ENCODE measurements at places on chromosomes 4 and X. TPM values are rescaled to one million over a fixed set of nuclear protein-coding genes. Genes with fewer than 3 reads are reported as not detected.

- DNase-seq = peak; percentile 85
Observed at GRCh38 chrX:48631376-48632090, 34.2 kb downstream of the WDR13 start.

DNA sequence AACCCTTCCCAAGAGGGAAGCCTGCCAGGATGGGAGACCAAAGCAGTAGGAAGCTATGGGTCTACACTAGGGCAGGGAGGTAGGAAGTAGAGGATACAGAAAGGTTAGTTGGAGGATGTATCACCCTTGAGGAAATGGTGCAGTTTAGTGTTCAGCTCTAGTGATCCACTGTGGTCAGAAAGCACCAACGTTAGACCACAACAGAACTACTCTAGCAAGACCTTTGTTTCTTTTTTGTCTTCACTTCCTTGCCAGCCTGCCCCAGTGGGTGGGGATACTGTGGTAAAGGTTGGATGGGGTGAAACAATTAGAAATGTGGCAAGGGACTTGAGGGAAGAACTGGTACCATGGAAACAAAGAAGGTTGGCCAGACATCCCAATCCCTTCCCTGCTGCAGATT is 83.3 kb downstream of the DDIT4L start:
- DNase-seq = peak; percentile 38

GRCh38 chrX:118183606-118184005 is 67.0 kb upstream of the KLHL13 start:
- no peak for DNase-seq

DNA sequence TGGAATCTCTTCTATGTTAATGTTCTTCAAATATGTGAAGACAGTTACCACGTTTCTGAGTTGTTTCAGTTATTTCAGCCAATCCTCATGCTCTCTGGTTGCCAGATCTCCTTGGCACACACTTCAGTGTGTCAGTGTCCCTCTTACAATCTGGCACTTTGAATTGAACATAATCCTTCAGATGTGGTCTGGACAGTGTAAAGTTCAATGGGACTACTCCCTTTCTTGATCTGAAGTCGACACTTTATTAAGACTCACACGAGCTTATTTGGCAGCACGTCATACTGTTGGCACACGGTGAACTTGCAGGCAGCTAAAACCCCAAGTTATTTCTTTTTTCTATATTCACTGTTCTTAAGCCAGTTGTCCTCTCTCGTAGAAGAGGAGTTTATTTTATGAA is 28.2 kb downstream of the ARSJ start:
- DNase-seq = no peak

DNA sequence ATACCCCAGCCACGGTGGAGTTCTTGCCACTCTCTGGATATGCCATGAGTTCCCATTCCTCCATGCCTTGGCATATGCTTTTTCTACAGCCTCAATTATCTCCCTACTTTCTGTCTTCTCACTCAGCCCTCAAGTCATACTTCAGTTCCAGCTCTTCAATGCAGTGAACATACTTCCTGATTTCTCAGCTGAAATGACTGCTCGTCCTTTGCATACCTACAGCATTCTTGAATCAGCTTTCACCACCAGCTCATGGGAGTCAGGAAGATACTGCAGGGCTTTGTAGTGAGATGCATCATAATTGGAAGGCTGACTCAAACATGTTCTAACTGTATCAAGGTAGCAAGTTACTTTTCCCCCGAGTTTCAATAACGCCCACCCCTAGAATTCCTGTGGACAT is 118.4 kb downstream of the APBB2 start:
- DNase-seq = no peak

GRCh38 chr4:52507774-52508173 is 151.3 kb downstream of the USP46 start:
- DNase-seq = no peak

- DNase-seq = no peak
Observed at GRCh38 chr4:61251129-61251528, 51.0 kb downstream of the ADGRL3 start.

DNA sequence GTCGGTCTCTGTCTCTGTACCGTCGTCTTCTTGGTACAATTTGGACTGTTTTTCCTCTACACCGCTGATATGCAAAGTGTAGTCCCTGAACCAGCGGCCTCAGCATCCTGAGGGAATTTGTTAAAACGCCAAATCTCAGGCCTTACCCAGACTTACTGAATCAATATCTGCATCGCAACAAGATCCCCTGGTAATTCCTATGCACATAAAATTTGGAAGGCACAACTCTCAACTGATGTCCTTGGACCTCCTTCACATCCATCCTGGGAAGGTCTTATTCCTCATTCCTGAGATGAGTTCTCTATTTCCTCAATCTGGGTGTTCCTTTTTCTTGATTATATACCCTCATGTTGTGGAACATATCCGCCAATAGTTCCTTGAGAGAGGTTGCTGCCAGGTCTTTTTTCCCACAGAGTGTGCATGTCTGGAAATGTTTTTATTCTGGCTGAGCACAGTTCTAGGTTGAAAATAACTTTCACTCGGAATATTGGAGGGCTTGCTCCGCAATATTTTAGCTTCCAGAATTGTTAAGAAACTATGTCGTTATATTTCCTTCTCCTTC is 738 bp upstream of the HPF1 start:
- no peak for DNase-seq

- no peak for DNase-seq
Observed at GRCh38 chrX:138463476-138463875, 248.0 kb downstream of the FGF13 start.

- no peak for DNase-seq
Observed at GRCh38 chr4:189046642-189047041, 894.0 kb upstream of the FRG1 start.

- DNase-seq = no peak
Observed at GRCh38 chr4:2062808-2063524, 3.8 kb downstream of the NAT8L start.

- DNase-seq = no peak
Observed at GRCh38 chr4:174561560-174561959, 39.3 kb upstream of the HPGD start.

DNA sequence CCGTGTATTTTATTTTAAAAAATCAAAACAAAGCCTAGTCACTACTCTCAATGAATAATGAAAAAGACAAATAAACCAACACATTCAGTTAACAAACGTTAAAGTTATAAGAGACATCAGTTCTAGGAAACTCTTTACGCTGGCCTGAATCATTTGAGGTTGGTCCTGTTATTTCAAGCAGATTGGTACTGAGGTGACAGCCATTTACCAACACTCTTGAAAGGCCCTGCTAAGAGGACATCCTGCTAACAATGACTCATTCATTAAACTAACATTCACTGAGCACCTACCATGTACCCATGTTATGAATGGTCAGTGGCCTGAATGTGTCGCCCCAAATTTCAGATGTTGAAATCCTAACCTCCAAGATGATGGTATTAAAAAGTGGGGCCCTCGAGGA is 57.1 kb upstream of the ADGRG2 start:
- DNase-seq = no peak

- no peak for DNase-seq
Observed at GRCh38 chr4:110533940-110534339, 58.0 kb downstream of the ENPEP start.

- DNase-seq = peak; percentile 1
Observed at GRCh38 chrX:74613370-74614092, 893 bp downstream of the RLIM start.

- DNase-seq = no peak
Observed at GRCh38 chr4:184930026-184930425, 88.3 kb upstream of the HELT start.

DNA sequence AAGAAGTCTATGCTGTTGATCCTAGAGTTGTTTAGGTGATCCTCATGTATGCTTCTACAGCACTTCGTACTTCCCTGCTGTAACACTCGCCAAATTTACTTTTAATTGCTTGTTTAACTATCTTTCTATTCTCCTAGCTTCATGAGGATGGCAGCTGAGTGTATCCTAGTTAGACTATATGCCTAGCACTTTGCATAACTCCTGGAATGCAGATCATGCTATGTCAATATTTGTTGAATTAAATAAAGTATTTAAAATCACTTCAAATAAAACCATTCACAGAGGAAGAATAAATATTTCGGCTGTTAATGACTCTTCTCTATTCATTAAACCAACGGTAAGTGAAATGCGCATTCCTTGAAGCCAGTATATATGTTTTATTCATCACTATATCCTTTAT is 55.1 kb downstream of the F9 start:
- no peak for DNase-seq

SPRY1 gene
- 52.2 TPM for total RNA-seq

P2RY4 gene
- total RNA-seq = 0.56 TPM

GAGE12H gene
- not detected for total RNA-seq

All from thyroid gland (tissue), 4 donors.